Right kidney (tissue), 9 donors: ENCODE measurements at places on chromosomes 1 and 21.
A peak's percentile ranks its signal among the peaks of the same experiment; 100 is the strongest.

GRCh38 chr1:78143673-78144072 is 97.9 kb downstream of the GIPC2 start:
- DNase-seq, result no peak

DNA sequence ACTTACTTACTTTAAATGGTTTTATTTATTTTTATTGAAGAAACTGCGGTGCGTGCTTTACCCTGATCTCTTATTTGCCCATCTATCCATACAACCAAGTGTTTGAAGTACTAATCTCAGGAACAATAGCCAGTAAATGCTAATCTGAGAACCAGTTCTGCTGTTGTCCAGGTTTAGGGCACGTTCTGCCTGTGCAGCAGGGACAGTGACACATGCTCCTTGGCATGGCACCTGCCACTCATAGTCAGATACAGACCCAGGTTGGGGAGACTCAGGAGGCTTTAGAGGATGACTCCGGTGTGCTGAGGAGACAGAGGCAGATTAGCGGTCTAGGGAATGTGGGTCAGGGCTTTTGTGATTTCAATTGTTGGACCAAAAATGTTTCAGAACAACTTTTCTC is 83.6 kb downstream of the NRIP1 start:
- no peak for DNase-seq

GRCh38 chr1:43576521-43576920 is 45.8 kb downstream of the PTPRF start:
- no peak for DNase-seq

- no peak for DNase-seq
Measured at GRCh38 chr1:230403442-230403841, 22.7 kb downstream of the PGBD5 start.

DNA sequence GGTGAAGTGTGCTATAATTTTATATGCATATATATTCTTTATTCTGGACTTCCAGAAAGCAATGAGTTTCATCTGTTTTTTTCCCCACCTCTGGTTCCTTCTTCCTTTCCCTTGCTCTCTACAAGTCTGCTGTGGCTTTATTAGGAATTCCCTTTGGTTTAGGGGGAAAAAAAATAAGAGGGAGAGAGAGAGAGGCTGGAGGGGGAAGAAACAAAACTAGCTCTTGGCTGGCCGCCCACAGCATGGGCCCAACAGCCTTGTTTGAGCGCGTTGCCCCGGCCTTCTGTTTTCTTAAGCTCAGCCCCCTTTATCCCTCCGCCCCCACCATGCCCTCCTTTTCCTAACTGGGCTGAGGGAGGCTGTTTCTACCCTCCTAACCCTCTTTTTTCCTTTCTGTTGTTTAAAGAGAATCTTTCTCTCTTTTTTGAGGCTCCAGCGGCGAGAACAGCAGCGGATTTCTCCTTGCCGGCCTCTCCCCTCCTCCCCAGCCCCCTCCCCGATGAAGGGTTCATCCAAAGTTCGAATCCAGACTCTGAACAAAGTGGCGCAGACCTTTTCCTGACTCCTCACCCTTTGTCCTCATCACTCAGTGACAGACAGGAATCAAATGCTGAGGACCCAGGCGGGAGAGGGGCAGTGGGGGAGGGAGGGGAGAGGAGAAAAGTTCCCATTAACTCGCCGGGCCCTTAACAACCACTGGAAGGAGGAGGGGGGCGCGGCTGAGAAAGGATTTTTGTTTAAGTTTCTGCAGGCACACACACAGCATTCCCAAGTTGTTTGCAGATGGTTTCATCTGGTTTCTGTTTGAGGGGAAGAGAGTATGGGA is 29.7 kb downstream of the PBX1 start:
- peak; percentile 74 for DNase-seq

DNA sequence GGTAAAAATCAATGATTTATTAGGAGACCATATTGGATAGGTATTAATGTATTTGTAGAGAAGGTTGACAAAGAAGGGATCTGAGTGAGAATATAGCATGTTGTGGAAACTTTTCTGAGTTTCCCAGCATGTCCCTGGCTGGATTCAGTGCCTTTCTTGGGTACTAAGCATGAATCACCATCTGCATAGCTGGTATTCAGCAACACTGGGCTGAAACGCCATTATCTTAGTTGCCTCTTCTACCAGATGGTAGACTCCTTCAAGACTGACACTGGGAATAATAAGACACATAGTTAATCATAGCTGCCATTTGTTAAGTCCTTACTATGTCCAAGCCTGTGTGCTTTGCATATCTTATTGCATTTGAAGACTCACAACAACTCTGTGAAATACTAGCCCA is 45.5 kb downstream of the ATP5PF start:
- no peak for DNase-seq

- DNase-seq, result no peak
Measured at GRCh38 chr1:215045698-215046308, 36.7 kb upstream of the KCNK2 start.

DNA sequence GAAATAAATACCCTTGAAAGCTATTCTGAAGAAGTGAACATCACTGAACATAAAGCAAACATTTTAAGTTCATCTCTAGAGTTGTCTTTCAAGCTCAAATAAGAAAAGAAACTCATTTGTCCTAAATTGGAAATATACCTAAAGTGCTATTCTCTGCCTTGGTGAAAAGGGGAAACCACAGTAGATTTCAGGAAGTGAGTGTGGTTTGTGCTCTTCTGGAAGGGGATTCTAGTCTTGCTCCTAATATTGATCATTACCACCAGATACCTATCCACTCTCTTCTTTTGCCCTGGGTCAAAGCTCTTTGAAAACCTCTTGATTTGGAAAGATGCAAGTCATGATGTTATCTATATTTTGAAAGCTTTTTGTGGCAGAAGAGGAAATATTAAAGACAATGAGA is 798.1 kb downstream of the ADGRL2 start:
- DNase-seq, result no peak

- DNase-seq, result peak; percentile 98
Measured at GRCh38 chr1:170531758-170532657, at the start of gene GORAB. Gene GORAB, plus strand, starts transcription at chr1:170532166. Its CDS starts 58 bp downstream, at chr1:170532224.

GRCh38 chr1:237913345-237913744 is 22.6 kb upstream of the ZP4 start:
- DNase-seq, result no peak

- no peak for DNase-seq
Measured at GRCh38 chr1:71919811-71920509, 362.4 kb downstream of the NEGR1 start.

GRCh38 chr1:207841901-207842300 is 69.0 kb downstream of the CD34 start:
- DNase-seq, result no peak

- DNase-seq, result no peak
Measured at GRCh38 chr1:75412616-75413015, 198.3 kb downstream of the SLC44A5 start.
